ENCODE measurements at places on chromosomes 7 and 10.

DNA sequence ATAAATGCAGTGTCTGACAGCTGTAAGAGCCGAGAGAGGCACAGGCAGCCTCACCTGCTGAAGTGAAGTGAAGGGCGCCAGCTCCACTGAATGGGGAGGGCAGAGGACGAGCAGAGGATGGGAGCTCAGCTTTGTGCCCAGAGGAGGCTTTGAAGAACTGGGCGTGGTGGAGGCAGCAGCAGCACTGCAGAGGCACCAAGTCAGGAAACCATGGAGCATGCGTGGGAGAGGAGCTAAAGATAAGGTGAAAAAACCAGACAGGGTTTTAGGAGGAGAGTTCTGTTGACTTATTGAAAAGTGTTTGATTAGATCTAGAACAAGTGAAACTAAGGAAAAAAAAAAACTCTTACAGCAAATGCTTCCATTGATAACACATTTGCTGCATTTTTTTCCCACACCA is 216.4 kb downstream of the CXCL12 start:
- no peak for DNase-seq

- no peak for DNase-seq
These were observed 8.4 kb downstream of the TBRG4 start for GRCh38 chr7:45102785-45103712.

- no peak for DNase-seq
These were observed 238.8 kb downstream of the ELFN1 start for GRCh38 chr7:1908823-1909420.

DNA sequence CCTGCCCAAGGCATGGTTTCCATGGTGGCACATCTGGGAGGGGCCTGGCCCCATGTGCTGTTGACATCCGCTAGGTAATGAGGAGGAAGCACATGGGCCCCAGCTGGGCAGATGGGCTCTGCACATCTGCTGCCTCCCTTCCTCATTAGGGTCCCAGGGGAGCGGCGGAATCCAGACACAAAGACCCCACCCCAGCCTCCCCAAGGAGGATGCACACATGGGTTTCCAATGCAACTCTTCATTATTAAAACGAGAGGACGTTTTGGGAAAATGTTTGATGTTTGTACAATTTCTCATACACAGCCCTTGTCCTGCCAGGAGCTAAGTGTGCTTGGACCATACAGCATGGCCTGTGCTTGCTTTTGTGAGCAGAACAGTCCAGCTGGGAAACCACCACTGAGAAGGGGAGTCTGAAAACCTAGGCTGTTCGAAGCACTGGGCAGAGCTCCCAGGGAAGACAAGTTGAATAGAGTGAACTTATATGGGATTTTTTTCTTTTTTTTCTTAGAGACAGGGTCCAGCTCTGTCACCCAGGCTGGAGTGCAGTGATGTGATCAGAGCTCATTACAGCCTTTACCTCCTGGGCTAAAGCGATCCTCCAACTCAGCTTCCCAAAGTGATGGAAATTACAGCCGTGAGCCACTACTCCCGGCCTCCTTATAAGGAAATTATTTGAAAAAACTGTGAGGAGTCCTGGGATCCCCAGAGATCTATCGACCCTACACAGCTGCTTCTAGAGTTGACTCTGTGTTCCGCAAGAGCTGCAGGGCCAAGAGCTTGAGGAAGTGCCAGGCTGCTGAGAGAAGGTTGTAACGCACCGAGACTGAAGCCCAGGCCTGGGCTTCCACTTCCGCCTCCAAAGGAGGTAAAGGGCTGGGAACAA is 23.4 kb downstream of the FAM107B start:
- no peak for DNase-seq

DNA sequence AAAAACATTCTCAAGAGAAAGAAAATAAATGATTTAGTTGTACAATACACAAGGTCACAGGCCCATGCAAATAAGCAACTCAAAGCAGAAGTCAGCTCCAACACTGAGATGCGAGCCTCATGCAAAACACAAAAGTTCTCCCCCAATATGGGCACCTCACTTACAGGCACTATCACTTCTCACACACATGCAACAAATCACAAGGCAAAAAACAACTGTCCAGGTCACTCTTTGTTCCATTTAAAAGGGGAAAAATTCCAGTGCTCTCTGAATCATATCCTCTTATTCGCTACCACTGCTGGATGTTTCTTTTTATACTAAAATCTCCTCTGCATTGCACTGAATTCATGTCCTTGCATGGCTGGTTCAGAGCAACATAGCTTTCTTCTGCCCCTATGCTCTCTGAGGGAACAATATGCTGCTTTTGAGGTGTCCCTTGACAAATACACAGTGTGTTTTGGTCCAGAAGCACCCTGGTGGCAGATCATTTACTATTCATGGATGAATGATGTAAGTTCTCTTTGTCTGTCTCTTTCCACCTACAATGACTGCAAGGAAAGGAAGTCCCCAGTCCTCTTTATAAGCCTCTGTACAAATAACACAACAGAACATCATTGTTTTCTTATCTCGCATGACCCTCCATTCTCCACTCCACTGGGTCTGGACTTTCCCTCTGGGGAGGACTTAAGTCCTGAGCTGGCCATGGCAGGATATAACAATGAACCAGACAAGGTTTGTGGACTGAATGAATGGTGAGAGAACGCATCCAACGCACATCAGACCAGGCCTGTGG is 85.4 kb upstream of the GSDME start:
- no peak for DNase-seq

DNA sequence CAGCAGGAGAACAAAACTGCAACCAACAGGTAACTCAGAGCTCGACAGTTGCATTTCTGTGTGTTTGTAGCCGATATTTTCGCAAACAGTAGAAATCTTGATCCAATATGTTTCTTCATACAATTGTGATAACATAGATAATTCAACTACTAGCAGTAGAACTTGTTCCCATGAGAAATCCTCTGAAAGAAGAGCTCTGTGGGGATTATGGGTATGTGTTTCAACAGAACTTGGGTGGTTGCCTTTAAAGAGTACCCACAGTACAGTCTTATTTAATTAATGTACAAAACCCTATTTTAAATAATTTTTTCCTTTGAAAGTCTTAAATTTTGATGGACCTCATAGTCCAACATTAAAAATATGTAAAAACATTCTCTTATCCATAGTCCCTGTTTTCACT is 266.1 kb downstream of the PARD3 start:
- no peak for DNase-seq

- no peak for DNase-seq
These were observed 996.7 kb upstream of the CELF2 start for GRCh38 chr10:10020945-10021344.

- DNase-seq = no peak
These were observed 28.2 kb upstream of the ADCYAP1R1 start for GRCh38 chr7:31023877-31024276.

GRCh38 chr7:90621125-90621746 is 25.1 kb downstream of the CDK14 start:
- DNase-seq = no peak

- no peak for DNase-seq
These were observed 1496.3 kb downstream of the REEP3 start for GRCh38 chr10:65017523-65017922.

- DNase-seq = no peak
These were observed at the start of gene PAOX for GRCh38 chr10:133379152-133379800. Gene PAOX, plus strand, starts transcription at chr10:133379262. Its CDS starts 55 bp downstream, at chr10:133379317.

GRCh38 chr10:75803816-75804552 is 372.6 kb downstream of the LRMDA start:
- no peak for DNase-seq

DNA sequence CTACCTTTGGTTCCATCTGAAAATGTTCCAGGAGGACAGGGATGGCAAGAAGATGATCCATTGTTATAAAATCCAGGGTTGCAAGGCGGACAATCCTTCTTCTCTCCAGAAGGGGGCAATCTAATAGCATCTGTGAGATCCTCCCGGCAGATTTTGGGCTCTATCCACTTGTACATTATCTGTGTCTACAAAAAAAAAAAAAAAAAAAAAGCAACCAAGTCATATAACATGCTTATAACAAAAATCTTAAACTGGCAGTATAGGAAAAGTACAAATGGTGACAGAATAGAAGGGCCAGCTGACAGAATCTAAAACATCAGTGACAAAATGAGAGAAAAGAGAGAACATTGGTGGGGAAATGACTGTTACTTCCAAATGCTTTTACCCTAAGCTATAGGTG is 132.7 kb downstream of the ELAPOR2 start:
- no peak for DNase-seq

DNA sequence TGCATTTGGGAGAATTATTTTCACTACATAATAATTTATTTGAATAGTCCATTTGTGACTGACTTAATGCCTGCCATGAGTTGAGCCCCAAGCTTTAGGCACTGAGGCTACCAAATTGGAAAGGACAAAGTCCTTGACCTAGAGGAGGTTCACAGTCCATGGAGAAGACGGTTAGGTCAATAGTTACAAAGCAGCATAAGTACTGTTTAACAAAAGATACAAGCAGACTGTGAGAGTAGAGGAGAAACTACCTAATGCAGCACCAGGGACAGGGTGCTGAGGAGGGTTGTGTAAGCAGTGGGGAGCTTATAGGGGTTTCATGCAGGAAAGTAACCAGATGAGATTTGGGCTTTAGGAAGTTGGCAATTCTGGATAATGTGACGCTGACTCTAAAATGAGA is 139.2 kb downstream of the LCOR start:
- no peak for DNase-seq

GRCh38 chr7:28395831-28396230 is 16.5 kb upstream of the CREB5 start:
- no peak for DNase-seq

DNA sequence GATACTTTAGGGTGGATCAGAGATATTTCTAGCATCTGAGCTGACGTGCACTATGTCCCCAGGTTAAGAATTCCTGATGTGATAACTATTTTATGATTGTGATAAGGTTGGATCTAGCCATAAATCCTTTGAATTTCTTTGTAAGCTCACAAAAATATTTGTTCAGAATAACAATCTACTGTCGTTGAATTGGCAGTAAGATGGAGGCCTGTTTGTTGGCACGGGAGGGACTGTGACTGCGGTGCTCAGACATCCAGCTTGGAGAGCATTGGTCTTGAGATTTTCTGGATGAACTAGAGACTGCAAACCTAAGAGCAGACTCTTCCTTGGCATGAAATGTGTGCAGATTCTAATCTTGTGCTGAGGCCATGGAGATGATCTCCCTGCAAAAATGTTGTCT is 131.1 kb downstream of the LRRC4 start:
- DNase-seq = no peak

GRCh38 chr10:103855424-103855823 is at the start of gene SH3PXD2A:
Gene SH3PXD2A, minus strand, starts transcription at chr10:103855576. Its CDS starts 310 bp downstream, at chr10:103855266.
- peak; percentile 27 for DNase-seq

DNA sequence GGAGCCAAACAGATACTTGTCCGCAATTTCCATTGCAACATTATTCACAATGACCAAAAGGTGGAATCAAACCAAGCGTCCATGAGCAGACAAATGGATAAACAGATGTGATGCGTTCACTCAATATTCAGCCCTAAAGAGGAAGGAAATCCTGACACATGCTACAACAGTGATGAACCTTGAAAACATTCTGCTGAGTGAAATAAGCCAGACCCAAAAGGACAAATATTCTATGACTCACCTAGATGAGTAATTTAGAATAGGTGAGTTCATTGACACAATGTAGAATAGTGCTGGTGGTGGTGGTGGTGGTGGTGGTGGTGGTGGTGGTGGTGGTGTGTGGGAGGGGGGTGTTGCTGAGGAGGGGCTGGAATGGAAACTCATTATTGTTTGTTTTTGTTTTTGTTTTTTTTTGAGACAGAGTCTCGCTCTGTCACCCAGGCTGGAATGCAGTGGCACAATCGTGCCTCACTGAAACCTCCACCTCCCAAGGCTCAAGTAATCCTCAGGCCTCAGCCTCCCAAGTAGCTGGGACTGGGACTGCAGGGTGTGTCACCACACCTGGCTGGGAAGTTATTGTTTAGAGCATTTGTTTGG is 28.6 kb downstream of the SMKR1 start:
- peak; percentile 17 for DNase-seq

DNA sequence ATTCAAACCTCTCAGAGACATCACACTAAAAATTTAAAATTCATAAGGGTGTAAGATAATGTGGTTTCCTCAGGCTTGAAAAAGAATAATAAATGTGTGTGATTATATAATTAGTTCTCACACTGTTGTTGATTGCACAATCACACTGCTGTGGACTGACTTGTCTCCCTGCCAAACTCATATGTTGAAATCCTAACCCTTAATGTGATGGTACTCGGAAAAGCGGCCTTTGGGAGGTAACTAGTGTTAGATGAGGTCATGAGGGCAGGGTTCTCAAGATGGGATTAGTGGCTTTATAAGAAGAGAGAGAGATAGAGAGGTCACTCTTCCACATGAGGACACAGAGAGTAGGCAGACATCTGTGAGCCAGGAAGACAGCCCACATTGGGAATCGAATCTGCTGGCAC is 128.5 kb upstream of the COL1A2 start:
- DNase-seq = no peak

DNA sequence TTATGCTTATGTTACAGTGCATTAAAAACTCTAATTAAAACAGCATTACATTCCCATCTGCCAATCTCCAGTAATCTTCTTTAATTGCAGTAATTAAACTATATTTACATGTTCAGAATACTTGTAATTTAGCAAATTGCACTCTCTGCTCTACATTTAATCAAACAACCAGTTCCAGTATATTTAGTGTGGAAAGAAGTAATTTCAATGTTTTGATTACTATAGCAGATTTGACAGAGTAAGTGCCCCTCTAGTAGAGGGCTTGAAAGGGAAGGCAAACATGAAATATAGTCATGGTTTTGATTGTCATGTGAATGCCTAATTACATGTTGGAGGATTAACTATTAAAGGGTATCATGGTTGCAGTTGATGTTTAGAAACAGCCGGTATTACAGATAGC is 739.7 kb downstream of the AUTS2 start:
- DNase-seq = no peak

- DNase-seq = no peak
These were observed 60.2 kb downstream of the CHST15 start for GRCh38 chr10:124032971-124033886.
